ENCODE measurements at places on chromosomes 5 and 9. TPM values are rescaled to one million over a fixed set of nuclear protein-coding genes. Genes with fewer than 3 reads are reported as not detected.

- H3K27me3 ChIP-seq = no peaks in the 10 kb centered on the region
- H3K36me3 ChIP-seq = peaks cover 5% of the 10 kb centered on the region
- H3K4me3 ChIP-seq = no peak overlapping the region
- H3K4me1 ChIP-seq = peaks cover 52% of the 10 kb centered on the region
- no peak overlapping the region for H3K27ac ChIP-seq
- DNase-seq = no peak
These were observed 25.0 kb downstream of the LARP1 start for GRCh38 chr5:154780128-154780527.

DNA sequence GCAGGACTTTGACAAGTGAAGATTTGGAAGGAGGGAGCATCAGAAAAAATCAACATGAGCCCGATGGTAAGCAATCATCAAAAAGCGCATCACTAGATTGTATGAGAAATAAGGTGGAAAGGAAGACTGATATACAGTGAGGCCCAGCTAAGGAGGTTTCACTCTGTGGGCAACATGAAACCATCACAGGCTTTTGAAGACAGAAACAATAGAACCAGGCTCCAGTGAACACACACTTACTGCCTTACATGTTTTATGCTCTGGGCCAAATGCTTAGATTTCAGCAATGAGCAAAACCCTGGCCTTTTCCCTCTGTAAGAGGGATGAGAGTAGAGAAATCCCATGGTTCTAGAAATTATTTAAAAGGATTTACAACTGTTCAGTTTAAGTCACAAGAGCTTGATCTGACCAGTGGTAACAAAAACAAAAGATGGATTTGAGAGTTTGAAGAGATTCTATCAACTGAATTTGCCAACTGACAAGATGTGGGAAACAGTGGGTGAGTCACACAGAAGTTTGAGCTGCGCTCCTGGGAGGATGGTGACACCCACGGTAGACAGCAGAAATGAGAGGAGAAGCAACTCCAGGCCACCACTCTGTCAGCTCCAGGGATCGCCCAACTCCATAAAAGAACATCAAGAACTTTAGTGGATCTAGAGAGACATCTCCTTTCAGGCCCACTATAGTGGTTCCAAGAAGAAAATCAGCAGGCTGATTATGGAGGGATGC, 261.8 kb downstream of the MCTP1 start:
- H3K27ac ChIP-seq = no peak overlapping the region
- H3K27me3 ChIP-seq = no peaks in the 10 kb centered on the region
- DNase-seq = no peak
- H3K4me1 ChIP-seq = peaks cover 26% of the 10 kb centered on the region
- H3K4me3 ChIP-seq = no peak overlapping the region

- peak; percentile 72 for DNase-seq
- H3K36me3 ChIP-seq = peaks cover 46% of the 10 kb centered on the region
- peaks cover 56% of the 10 kb centered on the region for H3K4me1 ChIP-seq
- H3K4me3 ChIP-seq = peak overlapping the region; percentile 94
- peak overlapping the region; percentile 100 for H3K27ac ChIP-seq
These were observed 3.1 kb downstream of the RNF44 start for GRCh38 chr5:176533894-176534611.

DNA sequence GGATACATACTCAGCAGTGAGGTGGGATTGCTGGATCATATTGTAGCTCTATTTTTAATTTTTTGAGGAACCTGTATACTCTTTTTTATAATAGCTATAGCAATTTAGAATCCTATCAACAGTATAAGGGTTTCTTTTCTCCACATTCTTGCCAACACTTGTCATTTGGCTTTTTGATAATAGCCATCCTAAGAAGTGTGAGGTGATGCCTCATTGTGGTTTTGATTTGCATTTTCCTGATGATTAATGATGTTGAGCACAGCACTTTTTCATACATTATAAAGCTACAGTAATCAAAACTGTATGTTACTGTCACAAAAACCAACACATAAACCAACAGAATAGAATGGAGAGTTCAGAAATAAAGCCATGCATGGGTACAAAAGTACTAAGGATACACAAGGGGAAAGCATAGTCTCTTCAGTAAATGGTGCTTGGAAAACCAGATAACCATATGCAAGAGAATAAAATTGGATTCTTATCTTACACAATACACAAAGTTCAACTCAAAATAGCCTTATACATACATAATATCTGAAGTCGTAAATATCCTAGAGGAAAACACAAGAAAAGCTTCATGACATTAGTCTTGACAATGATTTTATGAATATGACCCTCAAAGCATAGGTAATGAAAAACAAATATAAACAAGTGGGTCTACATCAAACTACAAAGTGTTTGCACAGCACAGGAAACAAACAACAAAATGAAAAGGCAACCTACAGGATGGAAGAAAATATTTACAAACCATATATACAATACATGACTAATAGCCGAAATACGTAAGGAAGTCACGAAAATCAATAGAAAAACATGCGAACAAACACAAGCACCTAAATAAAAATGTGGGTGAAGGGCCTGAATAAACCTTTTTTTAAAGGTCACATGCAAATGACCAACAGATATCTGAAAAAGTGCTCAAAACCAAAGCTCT, 287.8 kb upstream of the DAB2 start:
- no peaks in the 10 kb centered on the region for H3K36me3 ChIP-seq
- DNase-seq = no peak
- no peaks in the 10 kb centered on the region for H3K4me1 ChIP-seq

- H3K27me3 ChIP-seq = no peaks in the 10 kb centered on the region
- H3K27ac ChIP-seq = no peak overlapping the region
- peak; percentile 9 for DNase-seq
These were observed 130.9 kb upstream of the SLC30A5 start for GRCh38 chr5:68962757-68963484.

DNA sequence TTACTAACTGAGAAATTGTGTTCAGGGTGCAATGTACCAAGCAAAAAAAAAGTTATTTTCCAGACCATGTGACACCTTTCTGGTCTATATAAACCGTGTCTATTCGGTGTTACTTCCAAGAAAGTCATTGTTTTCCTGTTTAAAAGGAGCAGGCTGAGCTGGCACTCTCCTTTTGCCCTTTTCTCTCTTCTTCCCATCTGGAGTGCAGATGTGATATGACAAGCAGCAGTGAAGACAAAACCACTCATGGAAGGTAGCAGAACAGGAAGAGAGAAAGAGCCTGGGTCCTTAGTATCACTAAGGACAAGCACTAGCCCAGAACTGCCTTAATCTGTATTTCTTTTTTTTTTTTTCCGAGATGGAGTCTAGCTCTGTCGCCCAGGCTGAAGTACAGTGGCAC, 25.6 kb downstream of the LYRM7 start:
- H3K4me3 ChIP-seq = no peak overlapping the region
- DNase-seq = no peak
- no peaks in the 10 kb centered on the region for H3K27me3 ChIP-seq
- peaks cover 11% of the 10 kb centered on the region for H3K36me3 ChIP-seq
- no peak overlapping the region for H3K27ac ChIP-seq

DNA sequence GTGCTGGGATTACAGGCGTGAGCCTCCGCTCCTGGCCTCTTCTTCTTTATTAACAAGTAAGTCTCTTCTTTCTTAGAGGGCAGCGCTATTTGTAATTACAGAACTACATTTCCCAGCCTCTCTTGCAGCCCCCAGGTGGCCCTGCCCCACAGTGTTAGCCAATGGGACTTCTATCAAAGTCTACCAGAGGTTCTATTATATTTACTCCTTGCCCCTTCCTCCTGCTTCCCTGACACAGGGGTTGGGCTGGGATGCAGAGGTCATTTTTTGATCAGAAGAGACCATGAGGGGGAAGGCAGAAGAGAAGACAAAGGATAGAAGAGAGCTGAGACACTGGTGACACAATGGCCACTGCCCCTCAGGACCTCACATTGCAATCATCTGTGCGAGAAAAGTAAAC, 224.2 kb downstream of the SYK start:
- H3K36me3 ChIP-seq = peaks cover 4% of the 10 kb centered on the region
- H3K4me3 ChIP-seq = no peak overlapping the region
- H3K27ac ChIP-seq = no peak overlapping the region
- H3K4me1 ChIP-seq = peaks cover 7% of the 10 kb centered on the region
- H3K27me3 ChIP-seq = peaks cover 16% of the 10 kb centered on the region
- DNase-seq = no peak

- DNase-seq = no peak
- H3K27ac ChIP-seq = no peak overlapping the region
- H3K27me3 ChIP-seq = no peaks in the 10 kb centered on the region
These were observed 681.5 kb upstream of the ACO1 start for GRCh38 chr9:31702957-31703356.

- no peak for DNase-seq
- H3K27me3 ChIP-seq = no peaks in the 10 kb centered on the region
- H3K36me3 ChIP-seq = no peaks in the 10 kb centered on the region
- no peak overlapping the region for H3K27ac ChIP-seq
These were observed 265.5 kb upstream of the ADAMTSL1 start for GRCh38 chr9:18208166-18209059.

DNA sequence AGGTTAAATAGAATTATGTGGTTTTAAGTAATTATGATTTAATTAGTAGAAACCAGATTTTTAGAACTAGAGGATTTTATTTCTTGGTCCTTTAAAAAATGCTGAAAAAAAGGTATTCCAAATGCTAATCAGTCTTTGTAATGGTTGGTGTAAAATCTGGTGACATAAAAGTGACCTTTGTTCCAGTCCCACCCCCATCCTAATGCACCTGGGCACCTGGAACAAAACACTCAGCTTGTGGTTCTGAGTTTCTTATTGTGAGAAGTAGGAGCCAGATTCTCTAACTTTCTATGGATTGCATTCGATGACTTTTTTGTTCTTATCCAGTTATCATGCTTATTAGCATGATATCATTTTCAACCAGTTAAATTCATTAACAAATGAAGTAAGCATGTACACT, 115.1 kb upstream of the CTNND2 start:
- no peaks in the 10 kb centered on the region for H3K4me1 ChIP-seq
- H3K4me3 ChIP-seq = no peak overlapping the region
- no peaks in the 10 kb centered on the region for H3K36me3 ChIP-seq

- no peaks in the 10 kb centered on the region for H3K4me1 ChIP-seq
- H3K27me3 ChIP-seq = peaks cover 29% of the 10 kb centered on the region
- no peaks in the 10 kb centered on the region for H3K36me3 ChIP-seq
- no peak overlapping the region for H3K4me3 ChIP-seq
- no peak overlapping the region for H3K27ac ChIP-seq
These were observed 37.7 kb upstream of the PCSK1 start for GRCh38 chr5:96470785-96471184.

- no peaks in the 10 kb centered on the region for H3K4me1 ChIP-seq
- no peak overlapping the region for H3K4me3 ChIP-seq
- H3K27me3 ChIP-seq = peaks cover 5% of the 10 kb centered on the region
- no peaks in the 10 kb centered on the region for H3K36me3 ChIP-seq
These were observed 19.9 kb upstream of the PRXL2C start for GRCh38 chr9:96674906-96675538.

DNA sequence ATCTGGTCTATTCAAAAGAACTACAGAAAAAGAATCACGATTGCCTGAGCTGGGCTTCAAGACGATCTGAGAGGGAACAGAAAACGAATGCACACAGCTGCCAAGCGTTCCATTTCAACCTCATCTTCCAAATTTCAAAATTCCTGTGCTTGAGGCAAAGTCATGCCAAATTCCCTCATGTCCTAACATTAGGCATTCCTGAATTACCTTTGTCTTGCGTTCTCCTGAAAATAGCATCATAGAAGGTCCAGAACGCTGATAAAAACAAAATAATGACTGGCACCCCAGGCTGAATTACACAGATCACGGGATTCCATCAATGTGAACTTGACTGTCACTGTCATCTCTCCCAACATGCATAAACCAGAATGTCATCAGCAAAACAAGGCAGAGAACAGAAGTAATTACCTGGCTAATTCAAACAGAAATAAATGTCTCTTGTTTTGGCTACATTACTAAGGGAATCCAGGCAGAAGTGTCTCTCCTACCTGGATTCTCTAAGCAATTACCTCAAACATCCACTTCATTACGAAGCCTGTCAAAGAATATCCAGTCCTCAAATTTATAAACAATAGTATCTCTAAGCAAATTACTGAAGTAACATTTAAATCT, 12.0 kb upstream of the CDH6 start:
- H3K27ac ChIP-seq = no peak overlapping the region
- H3K36me3 ChIP-seq = no peaks in the 10 kb centered on the region
- no peak overlapping the region for H3K4me3 ChIP-seq
- H3K27me3 ChIP-seq = peaks cover 1% of the 10 kb centered on the region

GRCh38 chr9:81083067-81083466, 606.3 kb downstream of the TLE1 start:
- H3K27ac ChIP-seq = no peak overlapping the region
- H3K27me3 ChIP-seq = no peaks in the 10 kb centered on the region
- DNase-seq = no peak

DNA sequence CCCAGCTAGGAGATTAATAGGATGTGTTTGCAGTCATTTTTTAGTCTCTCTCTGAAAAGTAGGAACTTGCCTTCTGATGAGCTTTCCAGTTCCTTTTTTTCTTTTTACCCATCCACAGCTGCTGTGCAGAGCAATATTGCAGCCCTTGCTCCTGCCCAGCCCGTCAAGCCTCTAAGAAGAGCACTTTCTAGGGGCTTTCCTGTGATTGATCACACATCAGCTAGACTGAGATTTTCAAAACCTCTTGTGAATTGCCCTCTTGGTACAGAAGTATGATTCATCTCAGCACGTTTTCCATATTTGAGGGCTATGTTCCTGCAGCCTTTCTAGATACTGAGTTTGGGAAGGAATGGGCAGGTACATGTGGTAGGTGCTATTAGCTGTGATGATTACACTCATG, 93.9 kb downstream of the GALNT10 start:
- H3K4me1 ChIP-seq = peaks cover 9% of the 10 kb centered on the region
- no peak for DNase-seq
- no peaks in the 10 kb centered on the region for H3K27me3 ChIP-seq
- no peak overlapping the region for H3K27ac ChIP-seq
- H3K4me3 ChIP-seq = no peak overlapping the region
- peaks cover 7% of the 10 kb centered on the region for H3K36me3 ChIP-seq

DNA sequence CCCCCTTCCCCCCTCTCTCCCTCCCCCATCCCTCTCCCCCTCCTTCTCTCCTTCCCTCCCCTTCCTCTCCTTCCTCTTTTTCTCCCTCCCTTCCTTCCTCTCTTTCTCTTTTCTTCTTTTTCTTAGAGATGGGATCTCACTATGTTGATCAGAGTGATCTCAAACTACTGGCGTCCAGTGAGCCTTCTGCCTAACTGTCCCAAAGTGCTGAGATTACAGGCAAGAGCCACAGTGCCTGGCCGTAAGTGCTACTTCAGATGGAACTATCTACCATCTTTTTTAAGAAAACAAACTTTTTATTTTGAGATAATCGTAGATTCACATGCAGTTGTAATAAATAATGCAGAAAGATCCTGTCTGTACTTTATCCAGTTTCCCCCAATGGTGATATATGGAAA, 6.3 kb downstream of the RCL1 start:
- no peaks in the 10 kb centered on the region for H3K27me3 ChIP-seq
- peaks cover 20% of the 10 kb centered on the region for H3K36me3 ChIP-seq
- no peak overlapping the region for H3K4me3 ChIP-seq
- H3K27ac ChIP-seq = no peak overlapping the region

GRCh38 chr9:134632329-134632728, 9.3 kb upstream of the COL5A1 start:
- H3K36me3 ChIP-seq = no peaks in the 10 kb centered on the region
- H3K27ac ChIP-seq = no peak overlapping the region
- H3K4me1 ChIP-seq = no peaks in the 10 kb centered on the region
- no peak overlapping the region for H3K4me3 ChIP-seq
- H3K27me3 ChIP-seq = no peaks in the 10 kb centered on the region

The GPR21 gene
- 0.94 TPM for total RNA-seq

The IFNK gene
- not detected for total RNA-seq

The ARL14EPL gene
- not detected for total RNA-seq

The NUTM2G gene
- not detected for total RNA-seq

The MSMP gene
- not detected for total RNA-seq

The DOK3 gene
- 2.9 TPM for total RNA-seq

The ANKRD18A gene
- 1.9 TPM for total RNA-seq

The AFAP1L1 gene
- not detected for total RNA-seq

The TDRD7 gene
- 18.1 TPM for total RNA-seq

The C5orf52 gene
- total RNA-seq = not detected

The SLC23A1 gene
- total RNA-seq = 0.75 TPM

The VAV2 gene
- 6.2 TPM for total RNA-seq

The TOR4A gene
- total RNA-seq = 6.0 TPM

All from activated CD4-positive, alpha-beta T cell treated with anti-CD3 and anti-CD28 coated beads, Interleukin-2, amount 10 ng/mL, durations not matched to agents 7 days and 5 days (primary cell).